Mucosa of gallbladder (tissue), 1 donor: ENCODE measurements at places on chromosomes 5 and 9. TPM values are rescaled to one million over a fixed set of nuclear protein-coding genes. Genes with fewer than 3 reads are reported as not detected.

DNA sequence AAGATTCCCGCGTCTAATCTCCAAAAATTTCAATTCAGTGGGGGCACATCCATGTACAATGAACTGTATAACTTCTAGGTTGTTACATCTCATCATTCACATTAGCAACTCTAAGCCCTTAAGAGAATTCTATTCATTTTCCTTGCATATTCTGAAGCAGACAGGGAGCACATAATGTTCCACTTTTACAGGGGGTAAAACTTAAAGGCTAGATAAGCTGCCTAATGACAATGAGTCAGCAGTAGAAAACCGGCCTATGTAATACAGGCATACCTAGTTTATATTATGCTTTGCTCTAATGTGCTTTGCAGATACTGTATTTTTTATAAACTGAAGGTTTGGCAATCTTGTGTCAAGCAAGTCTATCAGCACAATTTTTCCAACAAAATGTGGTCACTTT is 40.4 kb downstream of the PTAR1 start:
- no peak for DNase-seq

- no peak for DNase-seq
These were observed 51.9 kb upstream of the PIP5K1B start for GRCh38 chr9:68653141-68653595.

DNA sequence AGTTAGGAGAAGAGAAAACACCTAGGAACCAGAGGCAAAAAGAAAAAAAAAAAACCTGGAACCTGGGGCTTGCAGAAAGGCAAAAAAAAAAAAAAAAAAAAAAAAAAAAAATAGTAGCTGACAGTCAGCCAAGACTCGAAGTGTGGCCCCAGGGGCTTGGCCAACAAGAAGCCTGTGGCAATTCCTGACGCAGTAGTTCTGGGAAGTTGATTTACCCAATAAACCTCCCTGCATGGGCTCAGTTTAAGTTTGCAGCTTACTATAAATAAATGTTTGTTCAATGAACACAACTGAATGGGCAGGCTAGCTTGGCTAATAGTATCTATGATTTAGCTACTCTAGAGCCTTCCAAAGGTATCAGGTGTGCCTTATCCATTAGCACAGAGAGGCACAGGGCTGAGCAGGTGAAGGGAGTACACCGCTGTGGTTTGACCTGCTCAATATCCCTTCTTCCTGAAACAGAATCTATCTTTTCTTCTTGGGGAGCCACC is 21.3 kb upstream of the GLRX start:
- no peak for DNase-seq

DNA sequence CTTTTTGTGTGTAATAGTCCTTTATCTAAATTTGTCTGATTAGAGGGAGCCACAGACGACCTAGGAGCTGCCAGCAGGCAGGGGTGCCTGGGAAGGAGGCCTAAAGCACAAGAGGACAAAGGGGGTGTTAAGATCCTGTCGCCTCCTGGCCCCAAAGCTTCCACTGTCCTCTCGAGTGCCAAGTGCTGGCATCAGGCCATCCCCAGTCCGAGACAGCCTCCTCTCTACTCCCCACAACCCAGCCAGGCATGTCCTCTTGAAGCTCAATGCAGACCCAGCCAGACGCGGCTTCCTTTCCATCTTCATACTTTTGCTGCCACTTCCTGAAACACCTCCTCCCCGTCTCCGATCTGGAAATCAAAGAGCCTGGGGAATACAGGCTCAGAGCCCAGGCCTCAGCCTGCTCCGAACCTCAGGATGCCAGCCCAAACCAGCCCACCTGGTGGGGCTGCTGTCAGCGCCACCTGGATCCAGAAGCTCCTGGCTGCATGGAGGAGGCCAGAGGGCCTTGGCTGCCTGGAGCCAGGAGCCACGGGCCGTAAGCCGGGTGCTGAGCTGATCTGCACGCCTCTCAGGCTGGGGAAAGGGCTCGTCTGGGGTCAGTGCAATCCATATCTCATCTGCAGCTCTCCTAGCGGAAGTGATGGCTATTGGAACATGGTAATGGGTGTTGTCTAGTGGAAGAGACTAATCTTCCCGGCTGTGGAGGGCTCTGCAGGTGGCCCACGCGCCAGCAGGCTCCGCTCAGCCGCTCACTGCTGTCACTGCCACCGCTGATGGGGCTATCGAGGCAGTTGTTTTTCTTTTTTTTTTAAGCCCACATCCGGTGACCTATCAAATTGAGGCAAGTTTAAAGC is 60.2 kb upstream of the FUBP3 start:
- no peak for DNase-seq

DNA sequence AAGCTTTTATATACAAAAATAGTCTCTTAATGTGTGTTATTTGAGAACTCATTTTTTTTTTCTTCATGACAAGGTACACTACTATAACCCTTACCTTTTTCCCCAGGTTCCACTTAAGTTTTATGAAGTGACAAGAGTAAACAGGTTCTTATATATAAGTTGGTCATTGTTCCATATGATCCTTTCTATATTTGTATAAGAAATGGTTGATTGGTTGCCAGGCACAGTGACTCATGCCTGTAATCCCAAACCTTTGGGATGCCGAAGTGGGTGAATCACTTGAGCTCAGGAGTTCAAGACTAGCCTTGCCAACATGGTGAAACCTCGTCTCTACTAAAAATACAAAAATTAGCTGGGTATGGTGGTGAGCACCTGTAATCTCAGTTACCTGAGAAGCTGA is 108.3 kb downstream of the PCSK1 start:
- no peak for DNase-seq

DNA sequence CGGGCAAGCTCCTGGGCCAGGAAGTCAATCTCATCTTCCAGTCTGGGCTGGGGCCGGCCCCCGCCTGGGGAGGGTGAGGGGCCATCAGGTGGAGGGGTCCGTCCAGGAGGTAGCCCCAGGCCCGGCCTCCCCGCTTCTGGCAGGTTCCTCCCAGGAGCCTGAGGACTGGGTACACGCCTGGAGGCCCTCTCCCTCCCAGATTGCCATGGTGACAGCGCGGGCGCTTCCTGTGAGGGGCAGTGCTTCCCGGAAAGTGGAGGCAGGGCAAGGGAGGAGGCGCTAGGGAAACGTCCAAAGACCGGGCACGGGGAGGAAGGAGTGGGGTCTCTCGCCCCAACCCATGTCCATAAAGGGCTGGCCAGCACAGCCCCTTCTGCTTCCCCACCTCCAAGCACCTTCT is 4.9 kb downstream of the NPDC1 start:
- no peak for DNase-seq

DNA sequence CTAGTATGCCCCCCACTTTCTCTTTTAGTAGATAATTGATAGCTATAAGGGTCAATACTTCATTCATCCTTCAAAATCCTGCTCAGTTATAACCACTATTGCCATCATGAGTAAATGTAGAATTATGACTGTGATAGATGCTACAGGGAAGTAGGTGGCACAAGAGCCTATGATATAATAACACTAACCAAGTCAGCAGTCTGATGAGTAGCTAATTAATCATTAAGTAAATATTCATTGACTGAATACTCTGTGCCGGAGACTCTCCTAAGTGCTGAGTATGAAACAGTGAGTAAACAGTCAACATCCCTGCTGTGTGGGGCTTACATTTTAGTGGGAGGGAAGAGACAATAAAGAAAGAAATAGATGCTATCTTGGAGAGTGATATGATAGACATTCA is 430.3 kb upstream of the ZNF462 start:
- DNase-seq = no peak

PCDHA1 gene
- total RNA-seq = 0.06 TPM

KDM4C gene
- 43.1 TPM for total RNA-seq

CCL21 gene
- total RNA-seq = 30.2 TPM

NPR3 gene
- total RNA-seq = 6.5 TPM

PCDHGA6 gene
- 6.6 TPM for total RNA-seq
